ENCODE measurements at places on chromosomes 3 and 15.

- no peak for DNase-seq
Observed at GRCh38 chr3:72171463-72171881, 386.5 kb upstream of the PROK2 start.

- peak; percentile 38 for DNase-seq
Observed at GRCh38 chr3:70832834-70833205, 520.4 kb upstream of the MDFIC2 start.

DNA sequence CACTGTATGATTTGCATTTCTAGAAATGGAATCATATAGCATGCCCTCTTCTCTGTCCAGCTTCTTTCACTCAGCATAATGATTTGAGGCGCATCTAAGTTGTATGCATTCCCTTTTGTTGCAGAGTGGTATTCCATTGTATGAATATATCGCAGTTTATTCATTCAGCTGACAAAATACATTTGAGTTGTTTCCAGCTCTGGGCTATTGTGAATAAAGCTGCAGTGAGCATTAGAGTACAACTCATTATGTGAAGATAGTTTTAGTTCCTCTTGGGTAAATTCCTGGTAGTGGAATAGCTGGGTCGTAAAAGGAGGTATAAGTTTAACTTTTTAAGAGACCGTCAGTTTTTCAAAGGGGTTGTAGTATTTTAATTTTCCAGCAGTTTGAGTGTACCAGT is 38.5 kb upstream of the POLR2M start:
- DNase-seq, result no peak

DNA sequence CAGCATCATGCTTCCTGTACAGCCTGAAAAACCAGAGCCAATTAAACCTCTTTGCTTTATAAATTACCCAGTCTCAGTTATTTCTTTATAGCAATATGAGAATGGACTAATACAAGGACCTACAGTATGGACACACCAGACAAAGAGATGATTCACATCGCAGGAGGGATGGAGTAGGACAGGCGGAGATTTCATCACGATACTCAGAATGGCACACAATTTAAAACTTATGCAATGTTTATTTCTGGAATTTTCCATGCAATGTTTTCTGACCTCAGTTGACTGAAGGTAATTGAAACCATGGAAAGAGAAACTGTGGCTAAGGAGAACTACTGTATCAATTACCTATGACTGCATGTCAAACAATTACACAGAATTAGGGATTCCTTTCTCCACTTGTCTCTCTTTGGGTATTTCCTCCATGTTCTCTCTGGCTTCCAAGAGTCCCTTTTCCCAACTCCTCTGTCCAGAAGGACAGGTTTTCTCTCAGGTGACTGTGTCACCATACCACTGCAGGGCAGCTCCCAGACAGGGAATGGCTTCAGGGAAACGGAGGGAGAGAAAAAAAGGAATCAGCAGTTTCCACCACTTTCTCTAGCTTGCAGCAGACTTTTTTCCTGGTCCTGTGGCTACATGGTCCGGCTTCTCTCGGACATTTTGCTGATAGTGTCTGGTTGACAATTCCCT is 3.0 kb upstream of the ANO10 start:
- no peak for DNase-seq

DNA sequence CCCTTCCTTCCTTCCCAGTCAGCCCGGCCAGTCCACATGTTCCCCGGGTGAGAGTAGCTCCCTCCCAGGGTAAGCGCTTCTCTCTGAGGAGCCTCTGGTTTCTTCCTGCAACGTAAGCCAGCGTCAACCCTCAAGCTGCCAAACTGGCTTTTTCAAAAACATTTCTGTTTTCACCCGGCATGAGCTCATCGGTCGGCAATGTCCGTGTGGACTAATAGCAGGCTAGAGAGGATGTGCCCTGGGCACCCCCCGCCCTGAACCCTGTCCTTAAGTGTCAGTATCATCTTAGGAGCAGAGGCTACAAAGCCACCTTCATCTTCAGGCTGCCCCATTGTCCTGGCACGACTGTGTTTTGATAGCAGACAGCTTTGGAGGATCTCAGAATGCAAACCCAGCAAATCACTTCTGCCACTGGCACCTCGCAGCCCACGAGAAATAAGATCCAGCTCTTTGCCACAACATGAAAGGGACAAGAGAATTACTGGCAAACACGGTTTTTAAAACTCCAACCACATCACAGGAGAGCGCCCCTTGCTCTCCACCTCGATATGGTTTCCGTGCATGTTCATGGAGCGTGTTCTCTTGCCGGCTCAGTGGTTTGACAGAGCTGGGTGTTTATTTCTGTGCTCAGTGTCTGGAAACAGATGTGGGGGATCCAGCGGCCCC is 9.9 kb downstream of the ALDH1A3 start:
- peak; percentile 93 for DNase-seq
